ENCODE measurements at places on chromosomes 2 and 18.

GRCh38 chr2:229417916-229418315 is 146.8 kb upstream of the PID1 start:
- no peak for DNase-seq

DNA sequence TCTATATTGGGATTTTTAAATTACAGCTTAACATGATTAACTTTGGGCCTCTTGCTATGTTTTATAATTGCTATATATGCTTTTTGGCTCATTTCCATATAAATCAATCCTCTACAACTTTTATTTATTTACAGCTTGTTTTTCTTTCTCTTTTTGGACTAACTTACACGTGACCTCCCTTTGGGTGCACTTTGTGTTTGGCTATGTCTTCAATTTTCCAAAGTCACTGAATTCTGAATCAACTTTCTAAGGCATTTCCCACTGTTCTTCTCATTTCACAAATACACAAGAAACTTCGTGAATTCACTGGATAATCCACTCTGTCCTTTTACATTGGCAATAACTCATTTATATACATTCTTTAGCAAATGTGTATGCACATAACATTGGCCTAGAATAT is 5.4 kb upstream of the CPS1 start:
- DNase-seq, result no peak

DNA sequence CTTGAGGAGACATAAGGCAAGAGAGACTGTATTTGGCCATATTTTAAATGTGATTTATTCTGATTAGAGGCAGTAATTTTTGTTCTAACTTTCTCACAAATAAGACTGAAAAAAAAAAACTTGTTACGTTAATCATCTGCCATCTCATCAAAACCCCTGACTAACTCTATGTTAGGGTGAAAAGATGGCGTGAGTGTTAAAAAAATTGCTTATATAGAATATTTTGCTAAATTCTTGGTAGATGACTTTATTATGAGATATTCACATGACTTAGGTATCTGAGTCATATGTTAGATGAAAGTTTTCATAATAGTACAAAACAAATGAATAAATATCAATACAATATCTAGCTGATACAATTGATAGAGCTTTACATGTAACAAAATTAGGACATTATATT is 1508.7 kb upstream of the TMEFF2 start:
- DNase-seq, result no peak

GRCh38 chr2:239065962-239066361 is 218.1 kb downstream of the TWIST2 start:
- no peak for DNase-seq

GRCh38 chr2:112579241-112579640 is 5.2 kb upstream of the CHCHD5 start:
- DNase-seq, result no peak

GRCh38 chr18:12884406-12885323 is 628 bp upstream of the PTPN2 start:
- no peak for DNase-seq

- DNase-seq, result no peak
Observed at GRCh38 chr2:19874726-19875125, 27.1 kb downstream of the TTC32 start.

- DNase-seq, result no peak
Observed at GRCh38 chr2:130870161-130870485, 33.4 kb downstream of the ARHGEF4 start.

GRCh38 chr2:9762164-9762563 is 81.1 kb upstream of the TAF1B start:
- DNase-seq, result no peak

- no peak for DNase-seq
Observed at GRCh38 chr2:191856111-191856876, 9.4 kb upstream of the CAVIN2 start.

DNA sequence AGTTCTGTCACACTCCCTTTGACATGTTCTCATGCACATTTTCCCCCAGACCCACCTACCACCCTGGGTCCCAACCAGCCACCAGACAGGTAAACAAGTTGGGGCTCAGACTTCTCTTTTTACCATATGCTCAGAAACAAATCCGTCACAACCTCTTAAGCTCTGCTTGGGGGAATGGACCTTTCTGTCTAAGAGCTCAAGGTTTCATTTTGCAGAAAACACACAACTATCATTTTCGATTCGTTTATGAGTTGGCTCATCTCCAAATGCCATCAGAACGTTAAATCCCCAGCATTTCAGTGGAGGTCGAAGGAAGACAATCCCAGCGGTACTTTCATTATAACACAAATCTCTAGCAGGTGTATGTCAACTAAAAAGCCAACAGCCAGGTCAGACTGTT is 30.6 kb upstream of the NCK2 start:
- DNase-seq, result no peak

GRCh38 chr2:135913727-135914365 is 37.6 kb upstream of the MCM6 start:
- no peak for DNase-seq

DNA sequence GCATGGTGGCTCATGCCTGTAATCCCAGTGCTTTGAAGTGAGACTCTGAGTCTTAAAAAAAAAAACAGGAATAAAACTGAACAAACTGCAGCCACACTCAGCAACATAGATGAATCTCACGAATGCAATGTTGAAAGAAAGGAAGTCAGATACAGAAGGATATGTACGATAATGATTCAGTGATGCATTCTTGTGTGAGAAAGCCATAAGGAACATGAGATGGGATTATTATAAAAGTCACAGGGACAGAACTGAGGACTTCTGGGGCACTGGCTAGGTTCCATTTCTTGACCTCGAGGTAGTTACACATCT is 56.9 kb upstream of the SMAD2 start:
- no peak for DNase-seq

DNA sequence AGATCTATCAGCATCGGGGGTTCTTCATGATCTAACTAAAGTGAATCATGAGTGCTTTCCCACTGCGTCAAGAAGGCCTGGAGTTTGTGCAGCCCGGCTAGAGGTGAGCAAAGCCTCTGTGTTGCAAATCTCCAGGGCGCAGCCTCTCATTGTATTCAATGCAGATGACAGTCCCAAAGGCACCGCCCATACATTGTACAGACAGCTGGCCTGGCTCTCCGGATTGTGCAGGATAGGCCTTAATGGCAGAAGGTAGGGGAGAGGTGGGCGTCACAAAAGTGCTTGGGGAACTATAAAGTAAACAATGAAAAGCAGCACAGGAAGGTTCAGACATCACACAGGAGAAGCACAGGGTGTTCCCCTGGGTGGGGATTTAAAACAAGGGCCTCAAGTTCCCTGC is 907 bp upstream of the GYPC start:
- DNase-seq, result no peak

- no peak for DNase-seq
Observed at GRCh38 chr2:133530645-133531044, 37.6 kb downstream of the NCKAP5 start.

GRCh38 chr2:16973586-16974286 is 308.1 kb upstream of the CYRIA start:
- no peak for DNase-seq

- DNase-seq, result no peak
Observed at GRCh38 chr18:46296656-46297055, 192.5 kb downstream of the HAUS1 start.

DNA sequence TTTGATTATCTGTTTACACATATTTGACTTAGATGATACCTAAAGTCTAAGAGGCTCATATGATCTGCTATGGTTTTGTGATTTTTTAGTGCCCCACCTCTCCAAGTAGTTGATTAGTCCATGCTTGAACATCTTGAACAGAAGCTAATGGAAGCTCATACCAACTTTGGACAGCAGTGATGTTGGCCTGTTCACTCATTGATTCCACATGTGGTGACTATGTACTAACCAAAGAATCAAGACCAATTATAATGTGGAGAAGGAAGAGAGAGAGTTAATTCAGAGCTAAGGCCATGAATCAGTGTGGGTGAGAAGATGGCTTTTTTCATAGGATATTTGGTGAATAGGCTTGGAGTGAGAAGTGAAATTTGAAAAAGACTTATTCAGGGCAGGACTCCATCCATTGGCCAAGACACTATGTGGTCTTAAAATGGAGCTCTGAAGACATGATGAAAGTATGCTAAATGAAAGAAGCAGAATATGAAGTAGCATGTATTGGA is 178.3 kb upstream of the TWIST2 start:
- DNase-seq, result no peak

- peak; percentile 74 for DNase-seq
Observed at GRCh38 chr2:98730053-98730706, 752 bp downstream of the MGAT4A start.

DNA sequence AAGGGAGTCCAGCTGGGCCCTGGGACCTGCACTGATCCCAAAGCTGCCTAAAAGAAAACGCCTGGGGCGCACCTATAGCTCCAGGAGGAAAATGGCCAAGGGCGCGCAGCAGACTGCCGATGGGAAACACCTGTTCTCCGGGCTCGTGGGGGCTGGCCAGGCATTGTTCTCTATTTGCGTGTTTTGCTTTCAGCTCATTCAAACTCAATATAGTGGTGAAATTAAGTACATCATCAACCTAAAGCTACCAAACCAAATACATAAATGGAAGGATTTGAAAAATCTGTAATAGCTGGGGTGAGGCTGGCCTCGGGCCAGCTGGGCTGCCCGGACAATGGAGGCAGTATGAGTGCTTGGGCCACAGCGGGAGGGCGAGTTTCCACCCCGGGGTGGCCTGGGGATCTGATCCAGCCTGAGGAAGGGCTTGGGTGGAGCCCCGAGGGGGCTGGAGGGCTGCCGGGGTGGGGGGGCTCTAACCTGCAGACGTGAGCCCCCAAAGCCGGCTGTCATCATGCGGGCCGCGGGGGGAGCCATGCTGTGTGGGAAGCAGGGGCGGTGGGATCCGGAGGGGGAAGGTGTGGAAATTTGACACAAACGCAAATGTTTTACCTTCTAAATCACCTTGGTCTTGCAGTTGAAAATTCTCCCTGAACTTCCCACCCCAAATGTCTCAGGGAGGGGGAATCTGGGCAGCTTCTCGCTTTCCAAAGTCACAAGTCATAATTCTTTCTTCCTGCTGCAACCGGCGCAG is 77.6 kb downstream of the ASB1 start:
- no peak for DNase-seq

DNA sequence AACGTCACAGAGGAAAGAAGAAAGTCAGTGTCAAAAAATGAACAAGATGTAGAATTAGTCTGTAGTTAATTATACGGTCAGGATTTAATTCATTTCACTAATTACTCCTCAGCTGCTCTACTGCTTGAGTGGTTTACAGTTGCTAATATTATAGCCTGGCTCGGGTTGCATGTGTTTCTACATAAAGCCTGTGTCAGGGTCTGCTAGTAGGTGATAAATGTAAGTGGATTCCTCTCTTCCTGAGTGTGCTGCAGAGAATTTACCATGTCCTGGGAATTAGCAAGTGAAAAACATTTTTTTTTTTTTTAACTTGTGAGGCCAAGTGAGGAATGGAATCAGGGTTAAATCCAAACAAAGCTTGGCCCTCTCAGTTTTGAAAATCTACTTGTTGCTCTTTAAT is 622.6 kb downstream of the EPHA4 start:
- no peak for DNase-seq

DNA sequence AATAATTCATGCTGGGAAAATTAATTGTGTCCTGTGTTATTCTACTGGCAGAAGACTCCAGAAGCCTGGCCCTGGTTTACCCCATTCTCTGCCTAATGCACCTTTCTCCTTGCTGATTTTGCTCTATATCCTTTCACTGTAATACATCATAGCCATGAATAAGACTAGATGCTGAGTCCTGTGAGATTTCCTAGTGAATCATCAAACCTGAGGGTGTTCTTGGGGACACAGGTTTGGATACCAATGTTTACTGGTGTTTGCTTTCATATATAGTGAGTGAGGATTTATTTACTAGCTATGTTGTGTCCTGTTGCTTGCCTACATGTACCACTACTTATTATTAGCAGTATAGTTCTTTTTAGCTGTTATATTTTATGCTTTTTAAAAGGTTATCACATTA is 6.5 kb downstream of the METTL5 start:
- DNase-seq, result no peak

DNA sequence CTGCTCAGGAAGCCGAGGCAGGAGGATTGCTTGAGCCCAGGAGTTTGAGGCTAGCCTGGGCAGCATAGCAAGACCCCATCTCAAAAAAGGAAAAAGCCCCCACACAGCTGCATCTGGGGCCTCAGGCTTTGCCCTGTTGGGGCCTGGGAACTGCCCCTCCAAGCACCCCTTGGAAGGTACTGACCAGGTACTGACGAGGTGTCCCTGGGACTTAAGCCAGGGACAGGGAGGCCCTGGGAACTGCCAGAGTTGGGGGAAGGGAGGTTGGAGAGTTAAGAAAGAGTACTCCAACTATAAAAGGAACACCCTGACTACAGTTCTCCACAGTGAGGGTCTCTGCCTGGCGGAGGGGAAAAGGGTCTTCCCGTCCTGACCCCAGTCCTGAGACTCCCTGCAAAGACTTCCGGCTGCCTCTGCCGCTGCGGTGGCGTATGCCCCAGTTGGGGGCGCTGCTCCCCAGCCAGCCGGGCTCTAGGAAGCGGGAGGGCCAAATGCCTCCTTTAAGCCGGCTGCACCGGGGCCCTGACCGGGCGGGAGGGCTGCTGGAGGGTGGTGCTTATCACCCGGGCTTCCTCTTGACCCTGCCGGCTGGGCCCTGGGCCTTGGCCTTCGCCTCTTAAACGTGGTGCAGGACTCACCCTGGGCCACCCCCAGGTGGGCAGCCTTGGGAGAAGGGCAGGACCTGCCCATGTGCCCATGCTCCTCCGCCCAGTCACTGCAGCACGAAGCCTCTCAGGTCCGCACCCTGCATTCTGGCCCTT is 12.8 kb downstream of the SLC30A3 start:
- peak; percentile 47 for DNase-seq

- DNase-seq, result no peak
Observed at GRCh38 chr18:60146220-60146960, 226.2 kb downstream of the MC4R start.

GRCh38 chr2:119483395-119483753 is 40.9 kb downstream of the SCTR start:
- DNase-seq, result no peak

DNA sequence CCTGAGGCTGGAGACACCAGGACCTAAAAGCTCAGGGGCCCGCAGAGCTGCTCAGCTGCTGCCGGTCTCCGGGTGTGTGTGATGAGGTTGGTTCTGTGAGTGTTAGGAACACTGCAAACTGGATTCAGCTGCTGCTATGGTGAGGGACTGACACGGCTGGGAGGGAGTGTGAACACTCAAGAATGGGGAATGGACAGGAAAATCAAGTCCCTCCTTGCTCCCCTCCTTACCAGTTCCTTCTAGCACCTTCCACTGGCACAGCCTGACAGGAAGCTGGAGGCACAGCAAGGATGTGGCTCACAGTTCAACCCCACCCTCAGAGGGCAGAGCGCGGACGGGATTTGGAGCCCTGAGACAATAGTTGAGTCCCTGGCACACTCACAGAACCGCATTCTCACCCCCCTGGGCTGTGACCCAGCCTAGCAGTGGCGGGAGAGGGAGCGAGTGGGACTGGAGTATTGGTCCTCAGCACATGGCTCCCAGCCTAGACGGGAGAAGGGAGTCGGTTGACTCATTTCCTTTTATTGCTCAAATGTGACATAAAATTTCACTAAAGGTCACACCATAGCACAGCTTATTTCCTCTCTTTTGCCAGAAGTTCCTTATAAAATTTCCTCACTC is 42.5 kb downstream of the LRRC30 start:
- DNase-seq, result no peak

DNA sequence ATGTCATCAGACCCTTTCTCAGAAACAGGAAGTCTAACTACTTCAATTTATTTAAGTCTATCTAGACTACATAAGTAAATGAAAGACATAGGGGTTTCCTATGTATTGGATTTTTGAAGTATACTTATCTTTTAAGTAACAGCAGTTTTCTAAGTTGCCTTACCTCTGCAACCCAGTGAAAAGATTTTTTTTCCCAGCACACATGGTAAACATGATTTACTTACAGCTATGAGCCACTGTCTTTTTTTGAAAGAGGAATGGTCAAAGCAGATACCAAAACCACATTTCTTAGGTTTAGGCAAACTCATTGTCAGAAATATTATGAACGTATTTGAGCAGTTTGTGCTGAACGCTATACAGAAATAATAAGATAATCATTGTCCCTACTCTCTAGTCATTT is 78.7 kb upstream of the OTX1 start:
- no peak for DNase-seq

Measured in CD8-positive, alpha-beta memory T cell (primary cell).